ENCODE measurements at places on chromosomes 16 and 17. TPM values are rescaled to one million over a fixed set of nuclear protein-coding genes. Genes with fewer than 3 reads are reported as not detected.

GRCh38 chr16:87216148-87216840 is 100.9 kb downstream of the C16orf95 start:
- H3K27ac ChIP-seq = peak overlapping the region; percentile 81
- peak; percentile 40 for DNase-seq
- H3K27me3 ChIP-seq = no peaks in the 10 kb centered on the region
- H3K36me3 ChIP-seq = no peaks in the 10 kb centered on the region

DNA sequence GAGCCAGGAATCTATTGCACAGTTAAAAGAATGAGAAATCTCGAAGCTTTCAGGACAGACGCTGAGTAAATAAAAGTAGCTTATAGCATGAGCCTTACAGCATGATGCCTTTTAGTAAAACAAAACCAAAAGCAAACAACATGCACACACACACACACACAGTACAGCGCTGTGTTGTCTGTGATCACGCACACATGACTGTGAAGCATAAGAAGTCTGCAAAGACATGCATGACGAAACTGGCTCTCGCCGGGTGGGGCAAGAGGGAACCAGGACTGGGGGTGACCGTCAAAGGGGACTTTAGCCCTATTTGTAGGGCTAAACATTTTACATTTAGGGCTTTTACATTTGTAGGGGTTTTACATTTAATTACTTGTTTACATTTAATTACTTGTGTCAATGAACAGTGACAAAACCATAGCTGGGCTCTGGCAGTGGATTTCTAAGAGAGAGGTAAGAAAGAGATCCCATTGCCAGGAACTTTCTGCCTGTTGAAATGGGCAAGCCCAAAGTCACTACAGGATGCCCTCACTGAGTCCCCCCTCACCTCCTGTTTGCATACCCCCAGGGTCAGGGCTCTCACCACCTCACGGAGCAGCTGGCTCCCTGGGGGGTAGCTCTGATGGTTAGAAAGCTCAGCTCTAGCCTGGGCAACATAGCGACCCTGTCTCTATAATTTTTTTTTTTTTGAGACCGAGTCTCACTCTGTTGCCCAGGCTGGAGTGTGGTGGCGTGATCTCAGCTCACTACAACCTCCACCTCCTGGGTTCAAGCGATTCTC is 2.0 kb upstream of the TNFRSF13B start:
- H3K4me3 ChIP-seq = no peak overlapping the region
- no peaks in the 10 kb centered on the region for H3K27me3 ChIP-seq
- no peak for DNase-seq
- peaks cover 2% of the 10 kb centered on the region for H3K4me1 ChIP-seq
- no peaks in the 10 kb centered on the region for H3K36me3 ChIP-seq

- no peaks in the 10 kb centered on the region for H3K4me1 ChIP-seq
- H3K27ac ChIP-seq = no peak overlapping the region
- no peak overlapping the region for H3K4me3 ChIP-seq
Measured at GRCh38 chr16:64455275-64455674, 666.6 kb downstream of the CDH11 start.

DNA sequence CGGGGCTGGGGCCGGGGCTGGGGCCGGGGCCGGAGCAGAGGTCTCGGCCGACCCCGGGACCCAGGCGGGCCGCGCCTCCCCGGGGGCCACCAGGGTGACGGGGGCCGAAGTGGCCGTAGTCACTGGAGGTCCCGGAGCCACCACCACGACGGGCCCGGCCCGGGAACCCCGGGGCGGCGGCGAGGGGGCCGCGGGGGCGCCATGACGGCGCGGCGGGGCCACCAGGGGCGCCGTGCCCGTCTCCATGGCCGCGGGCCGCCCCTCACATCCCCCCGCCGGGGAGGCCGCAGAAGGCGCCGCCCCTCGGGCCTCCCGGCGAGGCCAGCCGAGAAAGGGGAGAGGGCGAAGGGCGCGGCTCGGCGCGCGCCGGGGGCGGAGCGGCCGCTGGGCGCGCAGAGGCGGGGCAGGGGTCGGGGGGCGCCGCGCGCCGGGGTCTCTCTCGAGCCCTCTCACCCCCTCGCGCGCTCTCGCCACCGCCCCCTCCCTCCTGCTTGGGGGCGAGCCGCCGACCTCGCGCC is 297 bp downstream of the TBC1D10B start:
- DNase-seq = no peak
- H3K27ac ChIP-seq = peak overlapping the region; percentile 67
- H3K4me1 ChIP-seq = peaks cover 49% of the 10 kb centered on the region
- H3K27me3 ChIP-seq = no peaks in the 10 kb centered on the region
- peaks cover 21% of the 10 kb centered on the region for H3K36me3 ChIP-seq
- peak overlapping the region; percentile 68 for H3K4me3 ChIP-seq

DNA sequence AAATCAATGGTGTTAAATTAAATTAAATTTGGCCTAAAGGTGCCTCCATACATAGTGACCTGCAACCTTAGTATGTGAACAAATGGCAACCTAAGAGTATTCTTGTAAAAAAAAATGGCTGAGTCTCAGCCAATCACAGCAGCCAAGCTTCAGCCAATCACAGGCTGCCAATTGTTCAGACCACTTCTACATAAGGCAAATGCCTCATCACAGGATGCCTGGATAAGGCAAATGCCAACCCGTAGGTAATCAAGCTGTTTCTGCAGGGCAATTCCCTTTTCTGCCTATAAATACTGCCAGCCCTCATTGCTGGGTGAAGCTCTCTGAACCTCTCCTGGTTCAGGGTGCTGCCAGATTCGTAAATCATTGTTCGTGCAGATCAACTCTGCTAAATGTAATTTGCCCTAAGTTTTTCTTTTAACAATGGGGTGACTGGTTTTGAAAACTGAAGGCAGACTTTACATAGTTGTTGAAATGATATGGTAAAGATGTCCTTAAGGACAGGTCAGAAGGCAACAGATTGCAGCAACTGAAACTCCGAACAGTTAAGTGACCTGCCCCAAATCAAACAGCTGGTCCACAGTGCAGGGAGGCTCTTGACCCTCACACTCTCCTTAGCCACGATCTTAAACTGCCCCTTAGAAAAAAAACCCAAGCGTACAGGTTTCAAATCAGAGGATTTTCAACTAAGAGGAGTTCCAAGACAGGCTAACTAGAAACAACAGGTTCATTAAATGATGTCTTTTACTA is 50.3 kb downstream of the N4BP1 start:
- no peak overlapping the region for H3K4me3 ChIP-seq
- DNase-seq = no peak
- no peak overlapping the region for H3K27ac ChIP-seq
- peaks cover 6% of the 10 kb centered on the region for H3K4me1 ChIP-seq

DNA sequence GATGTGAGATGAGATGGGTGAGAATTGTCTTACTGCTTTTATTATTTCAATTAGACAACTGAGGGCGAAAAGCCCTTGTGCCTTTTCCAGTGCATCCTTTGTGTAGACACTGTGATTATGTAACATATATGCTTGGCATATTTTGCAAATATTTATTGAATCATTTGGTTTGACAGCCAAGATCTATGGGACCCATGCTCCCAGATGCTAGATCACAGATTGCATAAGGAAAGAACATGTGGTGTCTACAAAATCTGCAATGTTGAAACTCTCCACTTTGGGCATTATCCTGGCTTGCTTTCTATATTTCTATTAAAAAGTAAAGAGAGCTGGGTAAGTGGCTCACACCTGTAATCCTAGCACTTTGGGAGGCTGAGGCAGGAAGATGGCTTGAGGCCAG is 4.8 kb upstream of the COG1 start:
- H3K27ac ChIP-seq = no peak overlapping the region
- no peaks in the 10 kb centered on the region for H3K36me3 ChIP-seq
- no peak overlapping the region for H3K4me3 ChIP-seq
- no peak for DNase-seq

The KRT31 gene
- total RNA-seq = 0.11 TPM

The EVPL gene
- 0.20 TPM for total RNA-seq

The CA7 gene
- 0.30 TPM for total RNA-seq

The EME1 gene
- total RNA-seq = 3.1 TPM
